Muscle of back (tissue), 13 donors: ENCODE measurements at places on chromosomes 3 and 15. TPM values are rescaled to one million over a fixed set of nuclear protein-coding genes. Genes with fewer than 3 reads are reported as not detected.

GRCh38 chr15:90642464-90643300 is 74.5 kb upstream of the BLM start:
- no peak for DNase-seq

RAD54L2 gene
- 11.6 TPM for polyA plus RNA-seq

FOXL2 gene
- 0.09 TPM for polyA plus RNA-seq

GRCh38 chr3:13111873-13112520 is 38.8 kb upstream of the IQSEC1 start:
- DNase-seq: no peak

IMPG2 gene
- polyA plus RNA-seq: 0.55 TPM

DNA sequence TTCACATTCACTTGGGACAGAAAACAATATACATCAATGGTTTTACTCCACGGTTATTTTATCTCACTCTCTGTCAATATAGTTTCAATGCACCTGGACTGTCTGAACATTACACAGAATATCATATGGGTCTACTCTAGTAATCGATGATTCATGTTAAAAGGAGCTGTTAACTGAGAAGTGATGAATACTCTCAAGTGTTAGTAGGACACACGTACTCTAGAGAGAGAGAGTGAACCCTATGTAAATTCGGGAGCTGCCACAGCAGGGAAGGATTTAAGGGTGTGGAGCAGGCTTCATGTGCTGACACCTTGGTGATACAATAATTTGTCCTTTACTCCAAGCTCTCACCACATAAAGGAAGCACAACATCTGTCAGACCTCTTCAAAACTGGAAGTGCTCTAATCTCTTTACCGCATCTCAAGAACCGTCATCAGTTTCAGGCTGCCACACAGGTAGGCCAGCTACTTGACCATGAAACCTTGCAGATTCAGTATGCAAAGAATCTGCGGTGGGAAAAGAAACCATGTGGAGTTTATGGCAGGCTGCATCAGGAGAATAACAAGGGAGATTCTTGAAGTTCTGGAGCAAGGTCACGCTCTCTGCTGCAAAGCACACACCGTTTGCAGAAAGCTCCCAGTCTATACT is 199.2 kb upstream of the TMC3 start:
- DNase-seq: no peak

GRCh38 chr3:15997274-15997943 is 177.1 kb upstream of the GALNT15 start:
- DNase-seq: no peak

ARPIN gene
- 17.1 TPM for polyA plus RNA-seq

GRCh38 chr3:5045961-5046360 is 66.7 kb downstream of the BHLHE40 start:
- DNase-seq: no peak

DNA sequence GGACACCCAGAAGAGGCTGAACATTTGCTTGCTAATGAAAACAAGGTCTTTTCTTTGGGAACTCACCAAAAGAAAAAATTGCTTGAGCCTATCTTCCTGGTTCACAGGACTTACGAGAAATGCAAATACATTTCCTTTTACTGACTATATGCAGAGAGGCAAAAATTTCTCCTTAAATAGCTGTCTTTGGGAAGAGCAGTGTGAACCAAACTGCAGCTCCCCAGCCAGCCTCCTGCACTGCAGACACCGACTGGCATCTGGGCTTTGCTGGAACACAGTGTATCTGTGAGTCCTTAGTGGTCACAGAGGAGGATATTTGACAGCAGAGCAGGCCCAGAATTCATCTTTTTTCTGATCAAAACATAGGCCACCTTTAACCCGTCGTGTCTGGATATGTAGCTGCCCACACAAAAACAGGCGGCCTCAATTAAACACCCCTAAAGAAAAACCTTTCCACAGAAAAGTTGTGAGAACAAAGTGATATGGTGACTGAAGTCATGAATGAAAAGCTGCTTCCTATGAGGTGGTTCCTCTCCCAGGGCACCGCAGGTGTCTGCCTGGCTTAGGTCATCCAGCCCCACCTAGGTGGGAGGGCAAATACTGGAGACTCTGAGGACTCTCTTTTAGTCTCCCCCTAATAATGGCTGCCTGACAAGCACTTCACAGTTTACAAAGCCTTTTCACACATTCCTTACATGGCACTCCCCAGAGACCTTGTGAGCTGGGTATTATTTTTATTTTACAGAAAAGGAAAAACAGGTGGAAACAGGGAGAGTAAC is 46.1 kb upstream of the TMEM158 start:
- no peak for DNase-seq

RPL39L gene
- polyA plus RNA-seq: 9.1 TPM

DNA sequence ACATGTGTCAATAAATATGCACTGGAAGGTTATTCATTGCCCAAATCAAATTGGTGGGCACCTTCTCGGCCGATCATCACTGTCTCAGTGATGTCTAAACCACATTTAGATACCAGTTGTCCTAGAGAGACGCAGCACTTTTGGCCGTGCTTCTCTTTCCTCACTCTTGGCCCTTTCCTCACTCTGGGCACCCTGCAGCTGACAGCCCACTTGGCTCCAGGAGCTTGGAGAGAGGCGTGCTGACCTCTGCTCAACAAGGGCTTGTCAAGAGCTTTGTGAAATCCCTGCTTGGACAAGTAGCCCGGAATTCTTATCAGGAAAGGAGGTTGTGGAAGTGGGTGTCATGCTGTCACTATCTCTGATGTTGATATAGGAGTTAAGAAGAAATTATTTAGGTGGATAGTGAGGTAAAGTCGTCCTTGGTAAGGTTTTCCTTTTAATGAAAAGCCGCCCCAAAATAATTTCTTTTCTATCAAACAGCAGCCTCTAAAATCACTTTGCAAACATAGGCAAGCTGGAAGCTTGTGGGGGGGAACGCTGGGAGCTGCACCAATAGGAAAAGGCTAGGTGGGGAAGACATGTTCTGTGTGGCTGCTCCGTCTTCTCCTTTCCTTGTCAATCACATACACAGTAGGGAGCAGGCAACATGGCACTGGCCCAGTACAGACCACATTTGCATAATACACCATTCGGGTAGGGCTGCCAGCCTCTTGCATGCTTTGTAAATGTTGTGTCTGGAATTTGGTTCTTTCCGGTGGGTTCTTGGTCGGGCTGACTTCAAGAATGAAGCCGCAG is 126.8 kb upstream of the UBE3A start:
- DNase-seq: no peak

DNA sequence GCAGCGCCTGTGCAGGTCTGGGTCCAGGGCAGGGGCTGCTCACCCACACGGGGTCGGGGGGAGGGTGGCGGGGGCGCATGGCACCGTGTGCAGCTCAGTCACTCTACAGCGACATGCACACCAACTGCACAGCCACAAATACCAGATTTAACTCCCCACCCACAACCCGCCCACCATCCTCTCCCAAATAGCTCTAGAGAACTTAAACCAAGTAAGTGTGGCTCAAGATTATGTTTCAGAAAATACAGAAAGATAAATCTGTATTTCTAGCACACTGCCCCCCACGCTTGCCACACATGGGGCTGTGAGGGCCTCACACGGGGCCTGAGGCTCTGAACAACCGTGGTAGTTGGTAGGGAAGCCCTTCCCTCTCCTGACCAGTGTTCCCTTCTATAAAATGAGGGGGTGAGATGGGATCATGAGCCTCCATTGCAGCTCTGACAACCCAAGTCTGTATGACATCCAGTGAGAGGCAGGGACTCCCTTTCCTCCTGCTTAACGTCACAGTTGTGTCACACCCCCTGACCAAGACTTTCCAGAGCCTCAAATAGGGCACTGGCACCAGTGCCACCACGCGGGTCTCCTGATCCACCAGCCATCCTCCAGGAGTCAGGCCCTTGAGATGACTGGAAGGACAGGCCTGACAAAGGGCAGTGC is 23.1 kb downstream of the POC1A start:
- no peak for DNase-seq

DNA sequence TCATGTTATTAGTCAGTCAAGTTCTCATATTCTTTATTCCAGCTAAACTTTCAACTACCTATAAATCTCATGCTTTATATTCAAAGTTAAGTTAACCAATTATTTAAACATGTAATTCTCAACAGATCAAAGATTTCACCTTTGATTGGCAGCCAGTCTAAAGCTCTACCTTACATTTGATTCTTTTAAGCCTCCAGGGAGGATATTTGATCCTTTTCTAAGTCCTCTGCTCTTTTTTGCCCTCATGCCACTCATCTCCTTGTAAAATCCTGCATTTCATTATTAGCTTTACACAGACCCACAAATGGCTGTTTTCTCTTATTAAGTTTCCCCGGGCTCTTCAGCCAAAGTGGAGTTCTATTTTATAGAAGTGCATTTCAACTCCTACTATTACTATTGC is 134.1 kb downstream of the NLGN1 start:
- no peak for DNase-seq

SLC28A1 gene
- polyA plus RNA-seq: 0.58 TPM

CHRNA5 gene
- 1.8 TPM for polyA plus RNA-seq

DNA sequence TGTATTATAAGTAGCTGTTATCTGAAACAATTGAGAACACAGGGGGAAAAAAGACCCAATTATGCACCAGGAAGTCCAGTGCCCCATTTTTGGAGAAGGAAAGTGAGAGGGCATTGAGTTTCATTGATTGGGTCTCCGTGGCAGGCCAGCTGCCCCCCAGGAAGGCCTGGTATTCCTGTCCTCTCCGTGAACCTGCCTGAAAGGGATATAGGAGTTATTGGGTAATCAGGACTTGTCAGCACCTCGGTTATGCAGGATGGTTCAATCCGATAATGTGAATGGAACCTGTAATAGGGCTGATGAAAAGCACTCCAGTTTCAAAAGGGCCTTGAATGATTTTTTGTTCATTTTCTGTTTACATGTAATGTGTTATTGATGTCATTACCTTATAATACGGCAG is 122.0 kb upstream of the RARB start:
- DNase-seq: no peak

LRRC31 gene
- not detected for polyA plus RNA-seq

- DNase-seq: no peak
These were observed 41.4 kb downstream of the NFKBIZ start for GRCh38 chr3:101890716-101891115.

DNA sequence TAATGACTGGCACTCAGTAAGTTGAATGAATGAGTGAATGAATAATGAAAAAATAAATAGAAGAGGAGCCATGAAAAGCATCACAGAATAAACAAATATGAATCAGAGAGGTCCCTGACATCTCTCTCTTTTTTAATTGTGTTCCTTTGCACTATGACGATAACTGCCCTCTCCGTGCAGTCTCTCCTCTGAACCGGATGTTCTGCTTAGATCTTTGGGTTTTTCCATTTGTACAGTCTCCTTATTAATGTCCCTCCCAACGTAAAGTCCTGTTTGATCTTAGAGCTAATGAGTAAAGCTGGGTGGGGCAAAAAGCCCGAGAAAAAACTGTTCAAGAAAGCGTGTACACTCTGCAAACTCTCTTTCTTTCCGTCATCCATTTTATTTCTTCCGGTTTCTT is 28.3 kb upstream of the BHLHE40 start:
- no peak for DNase-seq

- peak; percentile 49 for DNase-seq
These were observed 83.1 kb downstream of the DNAJB8 start for GRCh38 chr3:128383316-128384235.

DNA sequence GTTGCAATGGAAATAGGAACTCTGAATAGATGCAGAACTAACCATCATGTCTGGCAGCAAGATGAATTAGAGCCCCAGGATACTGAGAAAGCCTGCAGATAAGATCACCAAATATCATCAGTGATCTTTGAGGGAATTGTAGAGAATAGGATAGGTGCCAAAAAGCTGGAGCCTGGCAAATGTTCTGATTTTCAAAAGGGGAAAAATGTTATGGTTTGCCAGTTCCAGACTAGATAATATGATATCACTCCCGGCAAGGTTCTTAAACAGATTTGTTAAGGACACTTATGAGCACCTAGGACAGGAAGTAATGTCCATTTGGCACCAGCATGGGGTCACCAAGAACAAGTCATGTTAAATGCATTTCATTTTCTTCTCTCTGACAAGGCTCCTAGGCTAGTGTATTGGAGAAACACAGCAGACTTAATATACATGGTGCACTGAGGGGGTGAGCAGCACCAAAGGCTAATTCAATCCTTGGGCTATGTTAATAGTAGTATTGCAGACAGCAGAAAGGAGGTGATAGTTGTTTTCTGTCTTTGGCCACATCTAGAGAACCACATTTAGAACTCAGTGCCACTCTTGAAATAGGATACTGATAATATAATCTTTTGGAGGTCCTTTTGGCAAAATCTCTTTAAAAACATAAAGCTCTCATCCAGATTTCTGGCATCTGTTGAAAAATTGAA is 4.8 kb downstream of the SRGAP3 start:
- DNase-seq: no peak

DNA sequence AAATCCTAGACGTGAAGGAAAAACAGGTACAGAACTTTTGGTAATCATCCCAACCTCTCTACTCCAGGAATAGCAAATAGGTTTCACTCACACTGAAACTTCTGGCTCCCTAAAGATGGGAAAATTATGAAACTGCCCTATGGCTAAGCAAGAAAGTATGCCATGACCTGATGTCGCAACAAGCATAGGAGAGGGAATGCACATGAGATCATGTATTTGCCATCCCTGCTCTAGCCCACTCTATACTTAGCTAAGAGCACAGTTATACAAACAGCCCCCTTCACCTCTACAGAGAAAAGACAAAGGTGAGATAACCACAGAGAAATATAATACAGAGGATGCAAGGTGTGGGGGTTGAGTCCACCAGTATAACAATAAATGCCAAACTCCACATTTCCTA is 102.7 kb downstream of the TBC1D5 start:
- no peak for DNase-seq

DNA sequence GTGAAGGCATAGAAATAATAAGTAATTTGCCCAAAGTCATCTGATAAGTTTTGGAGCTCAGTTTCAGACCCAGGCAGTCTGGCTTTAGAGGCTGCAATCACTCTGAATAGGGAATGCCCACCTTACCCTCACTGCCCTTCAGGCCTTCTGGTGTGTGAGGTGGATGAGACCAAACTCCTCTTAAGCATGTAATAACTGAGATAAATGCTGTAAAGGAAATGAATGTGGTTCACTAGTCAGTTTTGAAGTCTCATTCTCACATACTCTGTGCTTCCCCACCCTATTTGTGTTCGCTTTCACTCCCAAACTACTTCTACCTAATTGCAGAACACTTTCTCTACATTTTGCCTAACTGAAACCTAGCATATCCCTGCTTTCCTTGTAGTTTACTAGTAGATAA is 144.1 kb downstream of the FILIP1L start:
- no peak for DNase-seq

DNA sequence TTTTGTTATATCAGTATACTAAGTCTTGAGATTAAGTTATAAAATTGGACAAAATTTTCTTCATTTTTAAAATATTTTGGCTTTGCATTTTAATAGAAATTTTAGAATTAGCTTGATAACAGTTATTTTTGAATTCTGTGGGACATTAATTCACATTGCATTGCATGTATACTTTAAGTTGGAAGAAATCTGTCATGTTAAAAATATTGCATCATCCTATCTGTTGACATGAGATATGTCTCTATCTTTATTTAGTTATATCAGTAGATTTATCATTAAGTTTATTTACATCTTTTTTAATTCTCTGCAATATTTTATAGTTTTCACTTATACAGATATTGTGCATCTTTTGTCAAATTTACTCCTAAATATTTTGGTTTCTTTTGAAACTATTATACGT is 904.6 kb upstream of the NR2F2 start:
- no peak for DNase-seq
